NCI-H510A treated with DMSO at 0.1 percent for 48 hours (cell line): ENCODE measurements at places on chromosomes 7 and 10.

DNA sequence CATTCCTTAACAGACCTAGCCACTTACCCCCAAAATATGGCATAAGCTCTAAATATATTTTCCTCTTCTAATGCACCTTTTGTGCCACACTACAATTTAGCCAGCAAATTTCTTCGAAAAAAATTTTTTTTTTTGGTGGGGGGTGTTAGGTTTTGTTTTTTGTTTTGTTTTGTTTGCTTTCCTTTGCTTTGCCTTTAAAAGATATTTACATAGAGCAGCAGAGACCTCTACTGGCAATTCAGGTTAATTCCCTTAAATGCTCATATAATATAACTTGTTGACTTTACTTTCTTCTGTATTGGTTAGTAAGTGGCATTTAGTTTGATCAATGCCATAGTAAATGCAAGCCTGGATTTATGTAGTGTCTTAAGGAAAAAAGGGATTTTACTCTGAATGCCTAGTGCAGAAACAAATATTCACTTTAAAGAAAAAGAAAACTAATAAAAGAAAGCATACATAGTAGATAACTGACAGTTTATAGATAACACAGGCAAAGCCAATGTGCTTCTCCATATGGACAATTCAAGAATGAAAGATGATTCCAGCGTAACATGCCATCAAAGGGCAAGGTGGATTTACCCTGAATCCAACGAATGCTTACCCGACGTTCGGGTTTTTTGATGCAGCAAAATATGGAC, 1250.6 kb downstream of the GATA3 start:
- DNase-seq: peak; percentile 1

GRCh38 chr10:79192677-79193003, 123.9 kb downstream of the ZMIZ1 start:
- no peak for DNase-seq

DNA sequence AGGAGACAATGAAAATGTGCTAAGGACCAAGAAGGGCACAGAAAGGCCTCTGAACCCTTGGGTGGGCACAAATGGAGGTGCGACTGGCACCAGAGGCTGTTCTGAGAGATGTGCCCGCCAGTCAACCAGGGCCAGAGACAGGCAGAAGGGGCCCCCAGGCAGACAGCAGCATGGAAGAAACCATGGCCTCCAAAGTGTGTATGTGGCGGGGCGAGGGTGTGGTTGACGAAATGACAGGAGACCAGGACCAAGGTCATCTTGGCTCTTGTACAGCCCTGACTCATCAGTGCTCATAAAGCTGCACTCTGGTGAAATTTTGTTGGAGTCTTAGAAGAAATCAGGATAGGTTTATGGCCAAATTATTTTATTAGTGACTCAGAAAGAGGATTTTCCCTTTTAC, 4.0 kb upstream of the MRPS24 start:
- DNase-seq: no peak

DNA sequence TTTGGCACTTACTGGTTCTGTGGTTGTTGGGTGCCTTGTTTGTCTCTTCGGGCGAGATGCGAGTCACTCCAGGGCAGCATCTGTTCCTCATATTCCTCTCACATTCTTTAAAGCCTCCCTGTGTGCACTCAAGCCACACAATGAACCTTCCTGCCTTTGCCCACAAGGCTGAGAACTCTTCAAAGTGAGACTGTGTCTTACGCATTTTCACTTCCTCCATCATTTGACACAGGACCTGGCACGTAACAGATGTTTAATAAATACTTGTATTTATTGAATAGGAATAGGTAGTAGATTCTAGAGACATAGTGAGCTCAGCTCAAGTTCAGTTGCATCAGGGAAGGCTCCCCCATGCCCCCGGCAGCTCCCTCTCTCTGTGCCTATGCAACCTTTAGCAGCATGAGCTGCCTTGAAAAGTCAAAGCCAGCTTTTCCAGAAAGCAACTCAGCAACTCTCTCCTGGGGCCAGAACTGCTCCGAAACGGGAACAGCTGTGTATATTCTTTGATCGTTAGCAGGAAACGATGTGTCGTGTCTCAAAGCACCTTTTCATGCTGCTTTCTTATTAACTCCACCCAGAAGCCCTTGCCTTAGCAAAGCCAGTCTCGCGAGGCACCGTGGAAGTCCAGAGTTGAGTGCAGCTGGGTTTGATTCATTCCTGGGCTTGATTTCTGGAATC, 97.5 kb downstream of the PFKFB3 start:
- no peak for DNase-seq

DNA sequence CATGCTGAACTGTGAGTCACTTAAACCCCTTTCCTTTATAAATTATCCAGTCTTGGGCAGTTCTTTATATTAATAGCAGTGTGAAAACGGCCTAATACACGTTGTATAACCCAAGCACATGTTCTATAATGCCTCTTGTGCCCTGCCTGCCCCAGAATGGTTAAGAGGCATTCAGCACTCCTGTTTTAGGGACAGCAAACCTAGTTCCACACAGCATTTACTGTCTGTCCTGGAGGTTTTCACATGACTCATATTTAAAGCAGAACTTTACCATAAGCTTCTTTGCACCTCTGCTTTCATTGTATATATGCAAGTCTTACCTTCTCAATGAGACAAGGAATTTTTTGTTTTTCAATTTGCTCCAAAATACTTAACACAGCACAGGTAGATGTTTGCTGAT, 144.8 kb downstream of the ICA1 start:
- DNase-seq: no peak

- no peak for DNase-seq
Observed at GRCh38 chr10:14839305-14839695, 1.2 kb downstream of the HSPA14 start.
